Fibroblast of upper back skin (primary cell): ENCODE measurements at places on chromosomes 7 and 10.
A peak's percentile ranks its signal among the peaks of the same experiment; 100 is the strongest.

GRCh38 chr7:12518920-12519681 is 51.4 kb upstream of the SCIN start:
- DNase-seq = peak; percentile 4

DNA sequence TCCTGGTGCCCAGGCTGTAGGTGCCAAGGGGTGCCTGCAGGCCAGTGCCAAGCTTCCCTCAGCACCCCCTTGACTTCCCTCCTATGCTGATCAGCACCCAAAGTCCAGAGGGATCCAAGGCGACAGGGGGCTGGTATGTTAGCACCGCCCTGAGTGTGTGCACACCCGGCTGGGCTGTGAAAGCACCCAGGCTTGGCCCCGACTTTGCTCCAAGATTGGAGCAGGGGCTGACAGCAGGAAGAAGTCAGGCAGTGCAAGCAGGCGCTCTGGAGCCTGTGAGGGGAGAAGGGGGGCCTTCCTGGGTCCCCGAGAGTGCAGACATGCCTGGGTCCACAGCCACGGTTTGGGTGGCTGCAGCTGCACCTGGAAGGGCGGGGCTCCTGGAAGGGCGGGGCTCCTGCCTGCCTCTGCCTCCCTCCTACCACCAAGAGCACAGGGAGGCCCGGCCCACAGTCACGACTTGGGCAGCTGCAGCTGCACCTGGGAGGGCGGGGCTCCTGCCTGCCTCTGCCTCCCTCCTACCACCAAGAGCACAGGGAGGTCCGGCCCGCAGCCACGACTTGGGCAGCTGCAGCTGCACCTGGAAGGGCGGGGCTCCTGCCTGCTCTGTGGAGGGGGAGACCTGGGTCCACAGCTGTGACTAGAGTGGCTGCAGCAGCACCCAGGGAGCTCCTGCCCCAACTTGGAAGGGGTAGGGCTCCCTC is 30.2 kb upstream of the ZMYND11 start:
- DNase-seq = no peak

DNA sequence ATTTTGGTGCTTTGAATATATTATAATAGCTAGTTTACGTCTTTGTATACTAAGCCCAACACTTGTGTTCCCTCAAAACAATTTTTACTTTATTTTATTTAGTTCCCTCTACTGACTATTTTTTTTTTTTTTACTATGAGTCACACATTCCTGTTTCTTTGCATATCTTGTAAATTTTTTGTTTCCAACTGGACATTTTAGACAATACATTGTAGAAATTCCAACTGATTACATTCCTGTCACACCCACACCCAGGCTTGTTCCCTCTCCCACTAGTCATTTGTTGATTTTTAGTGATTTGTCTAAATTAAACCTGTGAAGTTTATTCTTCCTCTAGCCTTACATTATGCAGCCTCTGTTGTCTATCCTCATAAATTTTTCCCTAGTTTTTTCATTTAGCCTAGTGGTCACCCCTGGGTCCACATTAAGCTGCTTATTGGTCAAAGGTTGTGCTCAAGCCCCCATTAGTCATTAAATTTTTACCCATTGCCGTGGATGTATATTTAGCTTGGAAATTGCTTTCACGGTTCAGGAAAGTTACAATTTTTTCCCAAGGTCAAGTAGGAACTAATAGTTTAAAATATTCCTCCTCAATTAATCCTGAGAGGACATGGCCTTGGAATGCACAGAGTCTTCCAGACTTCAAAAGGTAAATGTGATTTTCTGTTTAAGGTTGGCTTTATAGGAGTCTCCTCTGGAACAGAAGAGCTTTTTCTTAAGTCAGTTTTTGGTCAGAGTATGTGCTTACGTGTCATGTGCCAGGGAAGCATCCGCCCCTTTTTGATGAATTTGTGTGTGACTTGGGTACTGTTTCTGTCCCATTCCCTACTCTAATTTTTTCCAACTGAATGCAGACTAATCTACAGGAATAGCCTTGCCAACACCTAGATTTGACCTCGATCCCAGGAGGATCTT is 207.6 kb upstream of the TMEM72 start:
- DNase-seq = peak; percentile 70

DNA sequence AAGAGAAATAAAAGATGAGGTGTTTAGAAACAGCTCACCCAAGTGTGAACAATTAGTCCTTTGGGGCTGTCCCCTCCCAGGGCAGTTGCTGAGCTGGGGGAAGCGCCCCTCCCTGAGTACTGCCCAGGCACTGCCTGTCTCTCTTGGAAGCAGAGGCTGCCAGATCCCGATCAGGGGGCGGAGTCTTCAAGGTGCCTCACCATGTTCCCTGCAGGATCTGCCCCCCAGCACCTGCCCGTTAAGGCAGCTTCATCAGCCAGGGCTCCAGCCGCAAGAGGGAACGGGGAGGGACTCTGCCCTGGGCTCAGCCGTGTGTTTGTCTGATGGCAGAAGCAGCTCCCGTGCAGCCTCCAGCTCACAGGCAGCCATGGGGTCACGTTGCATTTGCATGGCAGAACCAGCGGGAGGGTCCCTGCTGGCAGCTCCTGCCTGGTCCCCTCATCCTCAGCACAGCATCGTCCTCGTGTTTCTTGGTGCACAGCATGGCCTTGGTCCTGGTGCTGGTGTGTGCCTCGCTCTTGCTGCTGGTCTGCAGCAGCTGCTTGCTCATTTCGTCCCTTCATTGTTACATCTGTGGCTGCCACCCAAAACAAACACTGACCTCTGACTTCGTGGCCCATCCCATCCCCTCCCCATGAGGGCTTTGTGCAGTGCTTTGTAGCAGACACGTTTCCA is 10.7 kb upstream of the DPYSL4 start:
- no peak for DNase-seq

GRCh38 chr10:101292194-101293006 is 61.6 kb upstream of the BTRC start:
- DNase-seq = no peak

- DNase-seq = no peak
Observed at GRCh38 chr10:71243756-71244395, 31.5 kb downstream of the UNC5B start.

DNA sequence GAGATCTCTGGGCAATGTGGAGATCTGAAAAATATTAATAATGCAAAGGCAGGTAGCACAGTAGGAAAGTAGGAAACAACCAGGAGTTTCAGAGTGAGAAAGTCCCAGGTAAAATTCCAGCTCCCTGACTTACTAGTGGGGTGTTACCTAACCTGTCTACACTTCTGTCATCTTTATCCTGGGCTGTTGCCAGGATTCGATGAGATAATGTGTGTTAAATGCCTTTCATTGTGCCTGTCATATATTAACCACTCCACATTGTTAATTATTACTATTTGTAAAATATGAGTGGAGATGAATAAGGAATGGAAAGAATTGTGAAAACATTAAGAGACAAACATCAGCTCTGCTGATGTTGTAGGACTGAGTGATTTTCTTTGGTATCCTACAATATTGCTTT is 50.0 kb upstream of the FRMD4A start:
- no peak for DNase-seq
